ENCODE measurements at places on chromosomes 4 and X. TPM values are rescaled to one million over a fixed set of nuclear protein-coding genes. Genes with fewer than 3 reads are reported as not detected.

GRCh38 chr4:134019657-134020056 is 181.9 kb downstream of the PABPC4L start:
- no peak for DNase-seq

Gene NSUN7
- total RNA-seq: 3.6 TPM

- no peak for DNase-seq
Measured at GRCh38 chr4:97819294-97819693, 324.0 kb downstream of the STPG2 start.

GRCh38 chr4:108035691-108036090 is 46.0 kb downstream of the HADH start:
- DNase-seq: no peak

Gene REELD1
- total RNA-seq: not detected

Gene CXorf49
- not detected for total RNA-seq

Gene TLR2
- 16.9 TPM for total RNA-seq

Gene FMR1NB
- not detected for total RNA-seq

- DNase-seq: no peak
Measured at GRCh38 chrX:153725039-153725831, 579 bp downstream of the ABCD1 start.

Gene TBC1D19
- 22.8 TPM for total RNA-seq

- DNase-seq: no peak
Measured at GRCh38 chr4:60133375-60133774, 1066.8 kb upstream of the ADGRL3 start.

DNA sequence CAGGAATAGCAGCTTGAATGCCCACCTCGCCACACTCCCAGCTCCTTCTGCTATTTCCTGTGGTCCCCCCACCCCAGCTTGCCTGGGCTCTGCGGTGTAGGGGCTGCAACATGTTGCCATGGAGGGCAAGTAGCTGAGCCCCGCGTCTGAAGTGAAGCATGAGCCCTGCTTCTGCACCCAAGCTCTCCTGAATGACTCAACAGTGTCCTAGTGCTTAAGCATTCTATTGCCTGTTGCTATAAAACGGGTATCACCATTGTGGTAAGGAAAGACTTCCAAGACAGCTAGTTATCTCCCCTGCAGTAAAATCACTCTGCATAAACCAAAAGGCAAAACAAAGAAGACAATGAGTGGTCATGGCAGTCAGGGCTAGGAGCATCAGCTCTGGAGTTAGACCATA is 31.4 kb upstream of the SPATA4 start:
- no peak for DNase-seq

DNA sequence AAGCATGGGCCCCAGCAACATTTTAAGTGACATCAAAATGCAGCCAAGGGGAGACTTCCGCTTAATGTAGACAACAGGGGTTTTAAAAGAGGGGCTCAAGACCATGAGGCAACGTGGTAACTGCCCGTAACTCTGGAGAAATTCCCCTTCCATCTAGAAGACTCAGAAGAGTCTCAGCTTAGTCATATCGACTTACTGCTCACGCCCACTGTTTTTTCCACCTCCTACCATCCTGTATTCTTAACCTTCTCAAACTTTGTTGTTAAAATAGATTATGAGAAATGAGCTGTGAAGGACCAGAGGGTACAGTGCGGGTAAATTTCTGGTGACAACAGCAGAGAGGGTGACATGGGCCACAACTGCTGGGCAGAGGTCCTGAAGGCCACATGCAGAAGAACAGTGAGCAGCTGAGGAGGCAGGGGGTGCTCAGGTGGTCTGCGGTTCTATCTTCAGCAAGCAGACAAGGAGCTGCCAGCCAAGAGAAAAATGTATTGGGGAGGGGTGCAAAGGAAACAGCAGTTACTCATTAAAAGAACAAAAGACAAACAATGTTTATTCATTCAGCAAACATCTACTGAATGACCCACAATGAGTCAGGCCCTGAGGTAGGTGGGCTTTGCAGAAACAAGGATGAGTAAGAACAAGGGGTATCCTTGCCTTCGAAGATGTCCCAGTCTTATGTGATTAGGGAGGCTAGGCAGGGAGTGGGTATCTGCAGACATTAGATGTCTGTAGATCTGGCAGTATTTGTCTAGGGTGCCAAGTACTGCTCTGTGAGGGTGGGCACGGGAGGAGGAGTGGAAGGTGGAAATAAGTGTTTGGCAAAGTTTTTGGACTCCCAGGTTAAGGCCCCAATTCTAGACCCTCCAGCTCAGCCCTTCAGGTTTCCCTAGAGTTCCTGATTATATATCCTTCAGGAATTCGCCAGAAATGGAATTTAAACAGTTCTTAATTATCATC is 175.3 kb downstream of the TSPAN5 start:
- DNase-seq: no peak

GRCh38 chr4:8306511-8307021 is 37.0 kb downstream of the HTRA3 start:
- peak; percentile 73 for DNase-seq

Gene TRMT10A
- 5.8 TPM for total RNA-seq

Gene PWWP3B
- total RNA-seq: 0.55 TPM

GRCh38 chrX:133633162-133633561 is 217.9 kb upstream of the GPC4 start:
- no peak for DNase-seq

Gene GRIA2
- total RNA-seq: 0.66 TPM

GRCh38 chr4:99156992-99157391 is 12.9 kb upstream of the ADH4 start:
- no peak for DNase-seq

Gene MAGEC3
- total RNA-seq: not detected

GRCh38 chrX:138485767-138486166 is 225.8 kb downstream of the FGF13 start:
- DNase-seq: no peak

Gene RHOXF1
- 2.2 TPM for total RNA-seq

Gene ZNF674
- total RNA-seq: 4.9 TPM

Gene PABPC1L2B
- not detected for total RNA-seq

Gene SRPX2
- 22.2 TPM for total RNA-seq

Gene HEPH
- total RNA-seq: 147 TPM

Gene CSAG3
- total RNA-seq: not detected

DNA sequence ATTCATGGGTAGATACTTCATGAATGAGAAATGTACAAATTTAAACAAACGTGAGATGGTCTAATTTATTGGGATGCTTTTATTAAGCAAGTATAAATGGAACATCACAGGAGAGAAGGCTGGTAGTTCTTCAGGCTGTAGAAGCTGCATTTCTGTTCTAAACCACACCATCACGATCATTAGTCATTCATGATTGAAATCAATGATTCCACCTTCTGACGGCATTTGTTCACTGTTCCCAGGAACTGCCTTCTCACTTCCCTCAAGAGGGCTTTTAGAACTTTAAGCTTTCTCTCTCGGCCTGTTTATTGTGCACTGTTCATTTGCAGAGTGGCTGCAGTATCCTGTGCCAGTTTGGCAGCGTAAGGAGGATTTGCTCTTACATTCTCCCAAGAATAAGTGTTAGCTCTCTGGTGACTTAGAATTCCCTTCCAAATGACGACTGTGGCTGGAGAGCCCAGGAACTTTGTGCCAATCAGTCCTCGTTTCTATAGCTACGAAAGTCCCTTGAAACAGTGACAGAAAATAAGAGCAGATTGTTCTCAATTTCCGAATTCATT is 54.7 kb downstream of the MFAP3L start:
- no peak for DNase-seq

Gene STOX2
- total RNA-seq: 2.2 TPM

Data from sigmoid colon (tissue), 7 donors.